Glutamatergic neuron (in vitro differentiated cells): ENCODE measurements at places on chromosomes 16 and 17.
A peak's percentile ranks its signal among the peaks of the same experiment; 100 is the strongest.

DNA sequence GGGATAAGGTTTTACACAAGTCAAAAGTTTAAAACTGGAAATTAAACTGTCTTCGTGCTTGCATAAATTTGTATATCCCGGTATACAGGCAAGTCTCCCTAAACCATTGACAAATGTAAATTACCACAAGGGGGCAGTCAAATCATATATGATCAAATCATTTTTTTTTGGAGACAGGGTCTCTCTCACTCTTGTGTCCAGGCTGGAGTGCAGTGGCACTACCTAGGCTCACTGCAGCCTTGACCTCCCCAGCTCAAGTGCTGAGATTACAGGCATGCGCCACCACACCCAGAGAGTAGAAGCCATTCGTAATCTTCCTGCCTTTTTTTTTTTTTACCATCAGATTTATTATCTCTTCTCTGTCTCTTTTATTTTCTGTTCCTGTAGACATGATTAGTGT lies 18.5 kb downstream of the TOP2A start:
- no peak for DNase-seq

DNA sequence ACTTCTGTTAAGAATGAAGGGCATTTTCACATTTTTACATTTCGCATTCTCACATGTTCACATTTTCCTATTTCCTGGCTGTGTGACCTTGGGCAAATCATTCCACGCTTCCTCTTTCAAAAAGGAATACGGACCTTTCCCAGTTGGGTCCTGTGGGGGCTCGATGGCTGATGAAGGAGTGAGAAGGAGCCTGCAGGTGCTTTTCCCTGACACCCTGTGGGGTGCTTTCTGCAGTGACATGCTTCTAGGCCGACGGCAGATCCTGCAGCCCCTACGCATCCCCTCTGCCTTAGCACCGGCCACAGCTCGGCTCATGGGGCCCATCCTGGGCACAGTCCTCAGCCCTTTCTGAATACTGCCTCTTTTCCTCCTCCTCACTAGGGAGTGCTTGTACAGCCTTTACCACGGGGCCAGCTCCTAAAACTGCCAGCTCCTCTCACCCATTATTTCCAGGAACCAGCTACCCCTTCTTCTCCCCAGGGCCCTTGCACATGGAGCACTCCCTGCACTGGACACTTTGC lies 91.0 kb downstream of the FOXL1 start:
- no peak for DNase-seq

GRCh38 chr16:52247737-52248136 lies 299.2 kb downstream of the TOX3 start:
- no peak for DNase-seq

GRCh38 chr16:76768948-76769347 lies 422.0 kb upstream of the MON1B start:
- no peak for DNase-seq

DNA sequence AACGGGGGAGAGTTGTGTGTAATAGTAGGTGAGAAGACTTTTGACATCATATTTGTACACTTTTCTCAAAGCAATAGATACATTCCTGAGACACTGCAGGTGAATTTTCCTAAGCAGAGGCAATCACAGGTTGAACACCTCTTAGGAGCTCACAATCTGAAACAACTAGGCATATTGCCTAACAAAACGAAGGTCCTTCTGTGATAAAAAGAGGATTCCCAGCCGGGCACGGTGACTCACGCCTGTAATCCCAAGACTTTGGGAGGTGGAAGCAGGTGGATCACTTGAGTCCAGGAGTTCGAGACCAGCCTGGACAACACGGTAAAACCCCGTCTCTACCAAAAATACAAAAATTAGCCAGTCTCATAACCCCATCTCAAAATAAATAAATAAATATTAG lies 17.4 kb downstream of the NXN start:
- DNase-seq, result no peak

GRCh38 chr17:48052956-48053757 lies 5.0 kb downstream of the NFE2L1 start:
- peak; percentile 34 for DNase-seq

DNA sequence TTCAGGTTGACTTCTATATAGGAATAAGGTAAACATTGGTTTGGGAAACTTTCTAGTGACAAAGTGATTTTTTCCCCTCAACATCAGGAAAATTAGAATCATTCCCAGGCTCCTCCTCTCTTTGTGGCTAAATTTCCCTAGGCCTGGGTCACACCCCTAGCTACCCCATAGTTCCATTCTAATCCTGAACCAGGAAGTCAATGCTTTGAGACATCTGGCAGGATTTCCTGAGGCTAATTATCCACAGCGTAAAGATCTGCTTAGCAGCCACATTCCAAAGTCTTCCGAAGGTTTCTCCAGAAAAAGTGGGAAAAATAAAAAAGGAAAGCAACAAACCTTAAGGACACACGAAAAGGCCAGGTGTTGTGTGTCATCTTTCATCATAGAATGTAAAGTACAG lies 60.3 kb upstream of the CORO6 start:
- no peak for DNase-seq

- DNase-seq, result no peak
Measured at GRCh38 chr17:792277-792676, 10.1 kb downstream of the MRM3 start.

GRCh38 chr17:57121308-57122042 lies 36.4 kb downstream of the AKAP1 start:
- DNase-seq, result peak; percentile 77

- no peak for DNase-seq
Measured at GRCh38 chr17:1511290-1511689, 5.1 kb downstream of the INPP5K start.

DNA sequence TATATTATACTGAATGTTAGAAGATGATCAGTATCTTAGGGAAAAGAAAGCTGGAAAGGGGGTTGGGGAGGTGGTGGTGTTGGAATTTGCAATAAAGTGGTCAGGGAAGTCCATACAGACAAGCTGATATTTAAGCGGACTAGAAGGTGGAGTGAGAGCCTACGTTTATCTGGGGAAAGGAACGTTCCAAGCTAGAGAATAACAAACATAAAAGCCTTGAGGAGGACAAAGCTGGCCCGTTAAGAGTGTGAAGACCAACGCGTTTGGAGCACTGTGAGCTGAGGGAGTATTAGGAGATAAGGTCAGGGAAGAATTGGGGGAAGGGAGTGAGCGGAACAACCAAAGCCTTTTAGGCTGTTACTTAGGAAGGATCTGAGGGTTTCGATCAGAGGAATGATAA lies 1.4 kb downstream of the DDX42 start:
- DNase-seq, result no peak

GRCh38 chr17:43410557-43411368 lies 12.0 kb downstream of the ARL4D start:
- DNase-seq, result no peak

- DNase-seq, result peak; percentile 54
Measured at GRCh38 chr17:74513987-74514631, 17.2 kb downstream of the CD300LB start.

DNA sequence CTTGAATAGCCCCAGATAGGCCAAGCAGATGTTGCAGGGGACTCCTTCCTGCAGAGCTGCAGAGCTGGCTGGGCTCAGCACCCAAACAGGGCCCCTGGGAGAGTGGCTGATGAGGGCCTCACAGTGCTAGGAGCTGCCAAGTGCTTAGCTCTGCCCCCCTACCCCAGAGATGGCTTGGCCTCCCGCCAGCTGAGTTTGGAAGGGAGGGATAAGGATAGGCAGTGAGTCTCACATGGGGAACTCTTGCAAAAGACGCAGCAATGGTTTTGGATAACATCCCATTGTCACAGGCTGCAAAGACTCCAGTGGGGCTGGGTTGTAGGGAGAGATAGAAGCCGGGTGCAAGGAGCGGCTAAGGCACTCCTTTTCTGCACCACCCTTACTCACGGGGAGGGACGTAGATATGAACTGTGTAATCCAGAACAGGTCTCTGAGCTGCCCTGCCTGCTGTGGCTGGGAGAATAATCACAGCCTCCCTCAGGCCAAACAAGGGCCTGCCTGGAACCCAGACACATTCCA lies 52.9 kb upstream of the MAF start:
- DNase-seq, result no peak

DNA sequence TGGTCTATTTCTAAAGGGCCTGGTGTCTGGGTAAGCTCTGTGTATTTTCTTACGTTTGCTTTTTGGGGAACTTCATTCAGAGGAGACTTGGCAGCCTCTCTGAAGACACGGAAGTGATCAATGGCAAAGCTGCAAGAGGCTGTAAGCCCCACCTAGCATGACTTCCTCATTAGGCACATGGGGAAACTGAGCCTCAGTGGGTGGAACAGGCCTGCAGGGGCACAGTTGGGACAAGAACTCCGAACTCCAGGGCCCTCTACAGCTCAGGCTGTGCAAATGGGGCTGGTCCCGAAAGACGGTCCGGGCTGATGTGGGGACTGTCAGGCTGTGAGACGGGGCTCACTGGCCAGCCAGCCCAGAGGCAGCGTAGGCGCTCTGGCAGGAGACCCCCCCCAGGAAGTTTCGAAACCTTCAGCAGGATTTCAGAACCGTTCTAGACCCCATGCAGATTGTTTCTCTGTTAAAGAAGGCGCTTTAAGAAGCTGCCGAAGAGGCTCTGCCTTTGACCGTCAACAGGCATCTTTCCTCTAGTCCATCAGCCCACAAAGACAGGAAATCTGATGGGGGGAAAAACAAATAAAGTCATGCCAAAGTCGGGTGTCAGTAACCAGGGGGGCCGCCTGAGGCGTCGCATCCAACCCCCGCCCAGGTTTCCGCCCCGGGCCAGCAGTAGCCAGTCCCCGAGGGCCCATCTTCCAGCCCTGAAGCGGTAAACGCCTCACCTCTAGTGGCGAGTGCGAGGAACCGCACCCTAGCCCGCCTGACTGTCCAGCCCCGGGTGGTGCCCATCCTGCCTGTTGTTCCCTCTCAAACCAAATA lies 79.8 kb upstream of the TBC1D3K start:
- DNase-seq, result peak; percentile 77

- DNase-seq, result no peak
Measured at GRCh38 chr17:83091257-83092141, 12.1 kb downstream of the METRNL start.

DNA sequence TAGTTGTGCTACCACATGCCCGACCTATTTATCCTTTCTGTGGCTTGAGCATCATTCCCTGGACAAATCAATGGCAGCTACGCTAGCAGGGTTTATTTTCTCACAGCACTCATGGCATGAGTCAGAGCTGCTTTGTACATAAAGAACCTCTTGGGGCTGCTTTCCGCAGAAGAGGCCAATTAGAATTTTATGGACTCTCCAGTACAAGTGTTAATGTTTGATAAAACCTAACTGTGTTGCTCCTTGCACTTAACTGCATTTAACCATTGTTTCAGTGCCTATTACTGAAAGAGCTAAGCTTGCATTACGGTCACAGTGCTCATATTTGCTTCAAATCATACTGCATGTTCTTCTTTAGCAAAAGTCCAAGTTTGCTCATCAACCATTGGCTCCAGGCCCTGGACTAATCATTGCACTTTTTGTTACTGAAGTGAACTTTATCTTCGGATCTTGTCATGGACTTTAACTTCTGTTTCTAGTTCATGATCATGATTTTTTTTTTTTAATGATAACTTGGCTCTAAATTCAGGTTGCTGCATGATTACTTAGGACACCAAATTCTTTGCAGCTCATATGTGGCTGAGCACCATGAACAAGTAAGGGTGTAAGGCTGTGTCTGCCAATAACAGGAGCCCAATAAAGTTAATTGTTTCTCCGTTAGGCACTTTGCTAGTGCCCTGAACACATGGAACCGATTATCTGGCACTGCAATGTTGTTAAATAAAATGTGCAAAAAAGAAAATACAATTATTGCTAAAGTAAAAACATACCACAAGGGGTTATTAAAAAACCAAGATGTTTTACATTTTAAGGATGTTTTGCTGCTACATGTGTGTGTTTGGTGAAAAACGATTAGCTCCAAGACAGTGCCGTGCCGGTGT lies 492.2 kb downstream of the KCNJ2 start:
- DNase-seq, result no peak

- no peak for DNase-seq
Measured at GRCh38 chr17:50961282-50962220, 95.4 kb upstream of the TOB1 start.

DNA sequence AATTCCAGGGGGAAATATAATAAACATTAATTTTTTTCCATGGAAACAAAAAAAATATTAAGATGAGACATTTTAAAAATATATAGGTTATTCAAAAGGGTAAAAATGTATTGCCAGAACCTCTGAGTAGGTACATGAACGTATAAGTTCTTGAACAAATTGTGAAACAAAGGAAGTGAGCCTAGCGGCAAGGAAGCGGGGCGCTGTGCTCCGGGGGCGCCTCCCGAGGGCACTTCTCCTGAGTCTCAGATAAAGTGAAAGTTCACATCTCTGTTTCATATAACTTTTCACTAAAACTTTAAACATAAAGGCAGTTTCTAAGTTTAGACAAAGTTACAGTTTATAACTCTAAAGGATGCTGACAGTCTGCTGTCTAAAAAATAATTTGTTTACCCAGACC lies 52.3 kb downstream of the TNRC6C start:
- no peak for DNase-seq

DNA sequence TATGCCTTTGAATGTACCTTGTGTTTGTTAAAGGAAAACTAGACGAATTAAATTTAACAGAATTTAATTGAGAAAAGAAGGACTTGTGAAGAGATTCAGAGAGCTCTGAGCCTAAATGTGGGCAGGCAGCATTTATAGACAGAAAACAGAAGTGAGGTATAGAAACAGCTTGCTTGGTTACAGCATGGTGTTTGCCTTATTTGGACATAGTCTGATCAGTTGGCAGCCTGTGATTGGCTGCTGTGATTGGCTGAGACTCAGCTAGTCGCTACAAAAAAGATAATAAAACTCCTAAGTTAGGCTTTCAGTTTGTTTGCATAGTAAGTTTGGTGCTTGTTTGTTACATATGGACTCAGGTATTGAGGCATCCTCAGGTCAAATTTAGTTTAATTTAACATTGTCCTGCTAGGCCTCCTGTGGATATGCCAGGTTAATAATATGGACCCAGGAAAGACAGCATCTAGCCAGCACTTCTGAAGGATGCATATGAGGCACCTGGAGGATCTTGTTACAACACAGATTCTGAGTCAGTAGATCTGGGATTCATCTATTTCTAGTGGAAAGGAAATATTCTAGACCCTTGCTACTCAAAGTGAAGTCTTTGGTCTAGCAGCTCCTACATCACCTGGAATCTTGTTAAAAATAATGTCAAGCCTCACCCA lies 43.4 kb downstream of the SLFN5 start:
- no peak for DNase-seq

DNA sequence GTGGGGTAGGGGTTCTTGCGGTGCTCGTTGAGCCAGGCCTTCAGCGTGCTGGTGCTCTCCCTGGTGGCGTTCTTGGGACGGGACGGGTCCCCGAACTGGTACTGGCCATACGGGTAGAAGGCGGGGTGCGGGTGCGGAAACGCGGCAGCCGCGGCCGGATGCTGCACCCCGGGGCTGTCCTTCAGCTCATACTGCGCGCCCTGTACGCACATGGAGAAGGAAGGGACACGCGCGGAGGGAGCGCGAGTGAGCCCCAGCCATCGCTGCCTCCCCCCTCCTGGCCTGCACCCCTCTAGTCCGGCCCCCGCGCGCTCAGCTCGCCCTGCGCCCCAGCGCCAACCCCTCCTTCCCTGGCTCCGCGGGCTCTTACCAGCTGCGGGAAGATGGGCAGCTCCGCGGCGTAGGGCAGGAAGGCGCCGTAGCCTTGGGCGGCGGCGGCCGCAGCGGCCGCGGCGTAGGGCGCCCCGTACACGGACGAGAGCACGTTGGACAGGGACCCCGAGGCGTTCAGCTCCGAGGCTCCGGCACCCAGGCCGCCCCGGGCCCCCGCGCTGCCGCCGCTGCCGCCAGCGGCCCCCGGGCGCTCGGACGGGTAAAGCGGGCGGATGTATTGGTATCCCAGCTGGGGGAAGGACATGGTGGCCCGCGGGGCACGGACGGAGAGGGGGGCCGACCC lies 1.0 kb downstream of the IRX3 start:
- DNase-seq, result peak; percentile 40

GRCh38 chr16:2971985-2972784 lies 3.0 kb downstream of the PAQR4 start:
- no peak for DNase-seq
